ENCODE measurements at places on chromosomes 5 and 9.

DNA sequence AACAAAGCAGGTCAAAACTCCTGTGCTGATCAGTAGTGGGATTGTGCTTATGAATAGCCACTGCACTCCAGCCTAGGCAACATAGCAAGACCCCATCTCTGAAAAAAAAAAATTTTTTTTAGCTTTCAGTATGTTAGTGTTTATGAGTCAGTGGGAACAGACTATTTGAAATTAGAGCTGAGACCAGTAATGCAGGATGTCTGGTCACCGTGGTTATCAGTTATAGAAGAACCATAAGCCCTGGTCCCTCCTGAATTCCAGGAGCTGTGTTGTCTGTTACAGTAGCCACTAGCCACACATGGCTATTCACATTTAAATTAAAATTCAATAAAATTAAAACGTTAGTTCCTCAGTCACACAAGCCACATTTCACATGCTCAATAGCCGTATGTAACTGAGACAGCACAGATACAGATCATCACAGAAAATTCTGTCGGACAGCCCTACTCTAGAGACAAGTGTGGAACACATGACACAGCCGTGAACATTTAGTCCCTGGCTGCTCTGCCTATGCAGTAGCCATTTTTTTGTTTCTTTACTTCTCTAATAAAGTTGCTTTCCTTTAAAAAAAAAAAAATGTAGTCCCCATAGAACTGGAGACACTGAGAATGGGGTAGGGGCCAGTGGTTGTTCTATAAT is 96.1 kb upstream of the SAP30L start:
- DNase-seq = no peak

DNA sequence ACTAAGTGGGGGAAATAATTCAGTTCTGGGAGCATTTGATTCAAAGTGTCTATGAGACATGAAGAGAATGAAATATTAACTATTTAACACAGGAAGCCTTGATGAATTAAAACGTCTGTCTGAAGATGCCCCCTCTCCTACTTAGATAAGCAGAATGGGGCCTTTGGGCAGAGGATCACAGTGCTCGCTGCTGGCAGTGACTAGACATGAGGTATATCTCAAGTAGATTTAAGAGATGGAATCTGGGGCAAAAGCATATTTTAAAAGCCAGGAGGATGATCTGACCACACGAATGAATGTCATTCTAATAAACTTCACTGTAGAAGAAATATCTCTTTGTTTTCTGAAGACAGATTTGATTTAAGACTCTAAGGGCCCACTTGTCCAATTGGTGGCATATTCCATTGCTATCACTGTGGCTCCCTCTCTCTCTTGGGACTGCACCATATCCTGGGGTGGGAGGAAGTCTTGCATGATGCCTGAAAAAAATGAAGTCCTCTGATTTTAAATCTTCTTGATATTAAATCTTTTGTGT is 254.0 kb downstream of the MAN2A1 start:
- no peak for DNase-seq

GRCh38 chr5:103598997-103599566 is 36.5 kb upstream of the NUDT12 start:
- no peak for DNase-seq

DNA sequence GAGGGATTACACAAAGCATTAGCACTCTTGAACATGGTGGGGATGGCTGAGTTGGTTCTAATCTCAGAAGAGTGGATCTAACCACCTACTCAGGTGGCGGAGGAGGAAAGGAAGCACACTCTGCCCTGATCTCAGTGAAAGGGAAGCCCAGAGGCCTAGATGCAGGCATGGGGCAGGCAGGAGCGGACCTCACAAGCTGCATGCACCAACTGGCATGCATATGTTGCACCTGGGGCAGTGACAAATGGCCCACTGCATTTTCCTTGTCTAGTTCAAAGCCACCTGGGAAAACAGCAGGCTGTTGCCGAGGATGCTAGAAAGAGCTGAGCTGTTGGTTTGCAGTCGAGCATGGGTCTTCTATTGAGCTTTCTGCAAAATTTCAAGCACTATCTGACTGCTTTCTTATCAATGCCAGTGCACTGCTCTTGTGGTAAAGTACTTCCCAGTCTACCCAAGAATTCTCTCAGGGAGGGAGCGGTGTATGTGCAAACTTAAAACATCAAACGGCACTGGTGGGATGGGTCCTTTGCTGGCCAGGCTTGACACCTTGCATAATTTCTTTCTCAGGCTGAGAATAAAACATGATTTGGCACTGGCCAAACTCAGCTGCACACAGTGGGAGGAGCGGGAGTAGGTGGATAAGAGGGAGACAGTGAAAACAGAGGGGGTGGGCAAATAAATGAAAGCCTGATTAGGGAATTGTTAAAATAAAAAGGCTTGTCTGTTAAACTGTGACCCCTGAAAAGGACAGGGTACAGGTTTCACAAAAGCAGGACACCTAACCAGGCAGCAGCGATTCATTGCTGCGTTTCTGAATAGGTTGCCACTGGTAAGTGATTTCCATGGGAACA is 108.9 kb downstream of the MARCHF3 start:
- no peak for DNase-seq

DNA sequence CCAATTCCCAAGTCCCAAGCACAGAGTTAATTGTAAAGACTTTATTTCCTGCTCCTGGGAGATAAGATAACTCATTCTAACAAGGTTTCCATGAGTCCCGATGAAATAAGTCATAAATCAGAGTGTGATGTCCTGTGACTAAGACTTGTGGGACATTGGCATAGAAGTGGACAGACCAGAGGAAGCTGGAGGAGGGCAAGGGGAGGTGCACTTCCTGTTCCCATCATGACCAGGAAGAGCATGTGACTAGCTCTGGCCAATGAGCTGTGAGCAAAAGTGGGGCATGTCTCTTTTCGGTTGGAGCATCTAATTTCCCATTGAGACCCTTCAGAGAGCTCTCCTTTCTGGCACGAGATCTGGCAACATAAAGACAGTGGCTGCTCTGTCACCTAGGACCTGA is 100.4 kb downstream of the ZNF354C start:
- no peak for DNase-seq

All from DMS53 (cell line).